T-helper 22 cell (primary cell): ENCODE measurements at places on chromosomes 2 and 18.
A peak's percentile ranks its signal among the peaks of the same experiment; 100 is the strongest.

DNA sequence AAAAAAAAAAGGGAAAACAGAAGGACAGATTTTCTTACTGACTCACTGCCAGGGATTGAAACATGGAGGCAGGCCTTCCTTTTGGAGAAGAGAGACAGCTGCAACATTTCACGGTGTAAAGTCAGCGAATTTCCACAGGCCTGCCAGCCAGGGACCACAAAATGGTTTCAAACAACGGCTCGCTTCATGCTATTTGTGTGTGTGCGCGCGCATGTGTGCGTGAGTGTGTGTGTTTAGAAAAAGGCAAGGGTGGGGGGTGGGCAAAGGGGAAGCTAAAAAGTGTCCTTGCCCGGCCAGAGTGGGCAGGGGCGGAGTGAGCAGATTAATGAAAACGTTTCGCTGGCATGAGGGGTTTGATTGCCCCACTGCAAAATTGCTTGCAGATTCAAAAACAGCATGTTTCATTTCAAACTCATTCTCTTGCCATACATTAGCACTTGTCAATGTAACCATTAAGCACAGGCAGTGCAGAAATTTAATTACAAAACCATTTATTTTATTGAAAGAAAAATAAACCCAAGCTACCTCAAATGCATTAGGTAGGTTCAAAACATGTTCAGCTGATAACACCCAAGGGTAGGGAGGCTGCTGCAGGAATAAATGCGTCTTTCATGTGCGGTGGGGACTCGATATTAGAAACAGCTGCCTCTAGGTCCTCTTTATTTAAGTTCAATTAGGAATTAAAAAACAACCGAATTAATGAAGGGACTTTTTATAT is 182.1 kb upstream of the SIX2 start:
- DNase-seq: no peak

GRCh38 chr2:13135369-13135768 is 418.6 kb downstream of the TRIB2 start:
- DNase-seq: no peak

- no peak for DNase-seq
Measured at GRCh38 chr18:43078478-43079092, 36.9 kb downstream of the RIT2 start.

GRCh38 chr2:148928395-148928794 is 53.4 kb downstream of the KIF5C start:
- DNase-seq: no peak

DNA sequence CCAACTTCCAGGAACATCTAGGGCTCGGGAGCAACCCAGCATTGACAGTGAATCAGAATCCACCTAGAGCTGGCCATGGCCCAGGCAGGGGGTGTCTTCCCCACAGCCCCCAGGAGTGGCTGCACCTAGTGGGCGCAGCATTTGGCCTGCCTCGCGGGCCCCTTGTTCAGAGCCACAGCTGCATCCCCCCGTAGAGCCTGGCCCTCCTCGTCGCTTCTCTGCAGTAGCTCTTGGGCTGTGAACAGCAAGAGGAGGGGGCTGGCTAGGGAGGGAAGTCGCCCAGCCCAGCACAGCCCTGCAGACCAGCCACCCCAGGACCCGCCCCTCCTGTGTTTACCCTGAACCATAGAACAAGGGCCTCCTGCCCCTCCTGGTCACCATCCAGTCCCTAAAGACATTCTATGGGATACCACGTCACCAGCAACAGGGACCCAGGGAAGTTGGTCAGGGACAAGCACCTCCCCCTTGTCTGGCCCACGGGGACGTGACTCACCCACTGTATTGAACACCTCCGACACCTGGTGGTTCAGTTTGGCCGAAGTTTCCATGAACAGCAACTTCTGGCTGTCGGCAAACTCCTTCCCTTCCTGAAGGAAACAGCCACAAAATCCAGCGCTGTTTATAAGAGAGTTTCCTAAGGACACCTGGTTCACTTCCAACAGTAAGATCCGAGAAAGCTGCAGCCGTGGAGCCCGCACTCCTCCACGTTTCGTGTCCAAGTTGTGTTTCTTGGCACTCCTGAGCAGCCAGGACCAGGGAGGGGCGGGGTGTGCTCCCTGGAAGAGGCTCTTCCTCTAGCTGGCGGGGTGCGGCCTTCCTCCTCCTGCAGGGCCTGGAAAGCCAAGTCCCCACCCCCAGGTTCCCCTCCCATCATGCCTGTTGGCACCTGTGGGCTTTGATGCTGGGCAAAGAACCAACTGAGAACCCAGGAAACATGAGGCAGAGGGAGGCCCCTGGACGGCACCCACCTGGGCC is 8.8 kb downstream of the PRLH start:
- DNase-seq: no peak

- DNase-seq: no peak
Measured at GRCh38 chr2:51781691-51782090, 749.8 kb upstream of the NRXN1 start.

DNA sequence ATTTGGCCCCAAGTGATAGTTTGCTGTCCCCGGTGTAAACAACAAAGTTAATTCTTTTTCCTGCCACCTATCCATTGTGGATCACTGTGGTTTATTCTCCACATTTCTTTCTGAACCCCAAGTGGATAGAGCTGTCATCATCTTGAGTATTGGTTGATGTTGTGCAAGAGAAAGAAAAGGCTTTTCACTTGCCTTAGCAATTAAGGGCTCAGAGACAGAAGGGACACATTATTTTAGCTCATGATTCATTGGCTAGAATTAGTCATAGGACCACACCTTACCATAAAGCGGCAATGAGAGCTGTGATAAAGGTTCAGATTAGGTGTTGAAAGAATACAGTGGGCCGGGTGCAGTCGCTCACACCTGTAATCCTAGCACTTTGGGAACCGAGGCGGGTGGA is 442.1 kb upstream of the DCC start:
- DNase-seq: no peak

DNA sequence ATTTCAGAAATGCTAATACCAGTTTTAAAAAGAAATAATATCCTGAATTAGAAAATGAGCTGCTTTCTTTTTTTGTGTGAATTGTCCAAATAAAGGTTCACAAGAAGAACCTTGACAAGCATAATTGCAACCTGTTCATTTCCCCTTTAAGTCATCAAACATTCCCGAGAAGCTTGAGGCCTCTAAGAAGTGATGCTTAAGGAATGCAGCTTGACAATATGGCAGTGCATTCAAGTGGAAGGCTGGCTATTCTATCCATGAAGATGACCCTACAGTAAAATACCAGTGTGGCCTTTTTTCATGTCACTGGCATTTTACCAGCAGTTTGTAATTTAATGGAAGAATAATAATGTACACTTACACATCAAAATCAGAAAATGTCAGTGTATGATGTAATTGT is 216.7 kb downstream of the CTNNA2 start:
- DNase-seq: no peak

DNA sequence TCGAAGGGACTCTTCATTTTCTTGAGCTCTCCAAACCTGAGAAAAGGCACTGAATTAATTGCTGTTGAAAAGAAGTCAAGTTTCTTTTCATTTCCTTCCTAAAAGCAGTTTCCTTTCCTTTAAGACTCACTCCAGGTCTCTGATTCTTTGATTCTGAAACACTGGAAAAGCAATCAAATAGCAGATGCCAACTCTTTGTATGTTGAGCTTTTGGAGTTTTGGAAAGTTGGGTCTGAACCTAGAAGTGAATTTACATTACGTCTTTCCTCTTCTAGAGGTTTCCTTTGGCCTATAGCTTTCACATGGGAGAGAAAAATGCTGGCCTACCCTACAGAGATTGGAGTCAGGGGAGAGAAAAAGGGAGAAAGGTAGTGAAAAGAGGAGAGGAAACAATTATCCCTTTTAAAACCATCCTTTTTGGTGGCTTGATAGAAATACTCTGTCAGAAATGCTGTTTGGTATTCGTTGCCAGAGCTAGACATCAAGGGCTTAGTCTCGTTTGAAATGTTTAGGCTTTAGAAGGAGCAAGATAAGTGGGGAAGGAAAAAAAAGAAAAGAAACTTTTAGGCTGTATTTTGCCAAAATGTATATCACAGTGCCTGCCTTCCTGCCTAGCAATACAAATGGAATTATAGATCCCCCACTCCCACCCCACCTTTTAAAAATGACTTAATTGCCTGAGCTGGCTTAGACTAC is 187.7 kb downstream of the PRPF40A start:
- no peak for DNase-seq

- no peak for DNase-seq
Measured at GRCh38 chr2:42360493-42360889, 526 bp downstream of the COX7A2L start.

DNA sequence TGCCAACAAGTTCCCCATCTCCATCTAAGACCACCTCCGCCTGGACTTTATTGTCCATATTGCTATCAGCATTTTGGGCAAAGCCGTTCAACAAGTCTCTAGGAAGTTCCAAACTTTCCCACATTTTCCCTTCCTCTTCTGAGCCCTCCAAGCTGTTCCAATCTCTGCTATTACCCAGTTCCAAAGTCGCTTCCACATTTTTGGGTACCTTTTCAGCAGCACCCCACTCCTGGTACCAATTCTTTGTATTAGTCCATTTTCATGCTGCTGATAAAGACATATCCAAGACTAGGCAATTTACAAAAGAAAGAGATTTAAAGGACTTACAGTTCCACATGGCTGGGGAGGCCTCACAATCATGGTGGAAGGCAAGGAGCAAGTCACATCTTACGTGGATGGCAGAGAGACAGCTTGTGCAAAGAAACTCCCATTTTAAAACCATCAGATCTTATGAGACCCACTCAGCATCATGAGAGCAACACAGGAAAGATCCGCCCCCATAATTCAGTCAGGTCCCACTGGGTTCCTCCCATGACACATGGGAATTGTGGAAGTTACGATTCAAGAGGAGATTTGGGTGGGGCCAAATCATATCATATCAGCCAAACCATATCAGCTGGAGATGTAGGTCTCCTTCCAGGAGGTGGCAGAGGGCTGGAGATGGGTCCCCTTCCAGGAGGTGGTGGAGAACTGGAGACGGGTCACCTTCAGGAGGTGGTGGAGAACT is 19.8 kb upstream of the TXNDC2 start:
- no peak for DNase-seq

DNA sequence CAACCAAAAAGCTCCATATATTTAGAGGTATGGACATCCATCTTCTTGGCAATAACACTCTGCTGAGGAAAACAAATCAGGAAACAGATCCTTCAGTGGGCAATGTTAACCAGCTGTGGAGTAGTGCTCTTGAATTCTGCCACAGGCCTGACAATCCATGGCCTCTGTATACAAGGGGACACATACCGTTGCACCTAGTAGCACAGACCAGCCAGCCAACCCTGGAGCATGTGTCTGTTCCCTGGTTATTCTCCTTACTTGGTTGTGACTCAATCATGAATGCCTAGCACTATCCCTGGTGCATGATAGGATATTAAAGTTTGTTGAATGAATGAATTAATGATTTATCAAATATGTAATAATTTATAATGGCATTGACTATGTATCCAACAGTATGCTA is 261.4 kb upstream of the MGAT5 start:
- DNase-seq: no peak

GRCh38 chr2:164080486-164080885 is 344.7 kb upstream of the FIGN start:
- DNase-seq: no peak

- DNase-seq: no peak
Measured at GRCh38 chr2:181051861-181052522, 71.6 kb downstream of the UBE2E3 start.

GRCh38 chr18:75124551-75124950 is 84.4 kb downstream of the PTGR3 start:
- DNase-seq: no peak

- no peak for DNase-seq
Measured at GRCh38 chr2:238938003-238938400, 90.1 kb downstream of the TWIST2 start.

GRCh38 chr2:119721462-119721861 is 38.3 kb upstream of the PTPN4 start:
- no peak for DNase-seq

DNA sequence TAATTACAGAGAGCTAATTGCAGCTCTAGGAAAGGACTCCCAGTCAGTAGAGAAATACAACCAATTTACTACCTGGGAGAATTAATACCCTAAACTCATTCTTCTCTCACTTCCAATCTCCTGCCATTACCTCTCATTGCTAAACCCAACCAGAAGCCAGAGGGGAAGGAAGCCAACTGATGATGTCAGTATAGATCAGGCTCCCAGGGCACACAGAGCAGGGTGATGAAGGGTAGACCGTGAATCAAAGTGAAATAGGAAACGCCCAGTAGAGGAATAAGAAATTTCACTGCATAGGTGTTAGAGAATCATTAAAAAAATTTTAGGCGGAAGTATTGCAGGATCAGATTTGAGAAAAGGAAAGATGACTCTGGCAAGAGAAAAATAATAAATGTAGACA is 456.8 kb upstream of the NXPH2 start:
- no peak for DNase-seq

GRCh38 chr2:109435066-109435690 is 178.6 kb downstream of the SEPTIN10 start:
- DNase-seq: no peak

GRCh38 chr18:44946529-44947113 is 265.9 kb downstream of the SETBP1 start:
- no peak for DNase-seq

- DNase-seq: no peak
Measured at GRCh38 chr2:41949091-41949882, 98.5 kb upstream of the PKDCC start.

- DNase-seq: no peak
Measured at GRCh38 chr2:141423124-141423523, 707.7 kb downstream of the LRP1B start.

- no peak for DNase-seq
Measured at GRCh38 chr2:21007129-21008013, 36.5 kb downstream of the APOB start.

- peak; percentile 26 for DNase-seq
Measured at GRCh38 chr2:85409845-85410583, at the start of gene CAPG. TSS of gene CAPG (minus strand) at chr2:85410366. CDS start at chr2:85402145, 8,221 bp downstream.

GRCh38 chr2:179917272-179917671 is 55.9 kb upstream of the ZNF385B start:
- DNase-seq: no peak

DNA sequence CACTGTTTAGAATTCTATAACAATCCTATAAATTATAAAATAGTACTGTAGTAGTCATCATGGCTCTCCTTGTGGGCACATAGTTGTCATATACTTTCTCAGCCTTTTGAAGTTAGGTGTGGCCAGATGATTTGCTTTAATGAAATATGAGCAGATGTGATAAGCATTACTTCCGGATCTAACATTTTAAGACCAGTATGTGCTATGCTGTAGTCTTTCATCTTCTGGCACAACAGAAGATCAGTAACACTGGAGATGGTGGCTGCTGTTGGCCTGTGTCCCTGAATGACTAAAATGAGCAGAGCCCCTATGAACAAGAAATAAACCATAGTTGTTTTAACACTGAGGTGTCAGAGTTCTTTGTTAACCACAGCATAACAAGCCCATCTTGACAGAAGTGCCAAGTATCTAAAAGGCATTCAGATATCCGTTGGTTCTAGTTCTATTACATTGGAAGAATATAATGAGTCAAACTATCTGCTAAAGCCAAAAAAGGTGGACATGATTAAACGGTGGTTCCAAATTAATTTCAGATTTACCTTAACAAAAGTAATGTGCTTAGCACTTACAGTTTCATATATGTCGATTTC is 6.3 kb downstream of the MEX3C start:
- DNase-seq: no peak

GRCh38 chr2:158676696-158677095 is 118.4 kb upstream of the DAPL1 start:
- no peak for DNase-seq

- DNase-seq: no peak
Measured at GRCh38 chr2:124919296-124919695, 894.2 kb downstream of the CNTNAP5 start.

GRCh38 chr2:172995323-172996244 is 80.1 kb upstream of the MAP3K20 start:
- DNase-seq: no peak
